ENCODE measurements at places on chromosomes 3 and 15. TPM values are rescaled to one million over a fixed set of nuclear protein-coding genes. Genes with fewer than 3 reads are reported as not detected.

GRCh38 chr3:187720337-187720670 lies 17.9 kb upstream of the RTP2 start:
- no peak for DNase-seq

DNA sequence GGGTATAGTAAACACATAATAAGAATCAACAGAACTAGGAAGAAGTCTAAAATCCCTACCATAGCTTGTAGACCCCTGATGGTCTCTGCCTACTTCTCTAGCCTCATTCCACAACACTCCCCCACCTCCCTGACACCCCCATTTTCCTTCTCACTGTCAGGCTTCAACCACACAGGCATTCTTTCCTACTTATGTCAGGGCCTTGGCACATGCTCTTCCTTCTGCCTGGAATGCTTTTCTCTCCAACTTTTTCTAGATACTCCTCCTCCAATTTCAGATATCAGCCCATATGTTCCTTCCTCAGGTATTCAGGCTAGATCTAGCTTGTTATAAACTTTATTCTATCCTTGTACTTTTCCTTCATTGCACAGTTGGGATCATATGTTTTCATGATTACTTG lies 106.0 kb upstream of the MRPL3 start:
- no peak for DNase-seq

- DNase-seq, result peak; percentile 89
These were observed 1.0 kb upstream of the MEX3B start for GRCh38 chr15:82046666-82047452.

- no peak for DNase-seq
These were observed 17.1 kb downstream of the LEKR1 start for GRCh38 chr3:156843071-156843808.

DNA sequence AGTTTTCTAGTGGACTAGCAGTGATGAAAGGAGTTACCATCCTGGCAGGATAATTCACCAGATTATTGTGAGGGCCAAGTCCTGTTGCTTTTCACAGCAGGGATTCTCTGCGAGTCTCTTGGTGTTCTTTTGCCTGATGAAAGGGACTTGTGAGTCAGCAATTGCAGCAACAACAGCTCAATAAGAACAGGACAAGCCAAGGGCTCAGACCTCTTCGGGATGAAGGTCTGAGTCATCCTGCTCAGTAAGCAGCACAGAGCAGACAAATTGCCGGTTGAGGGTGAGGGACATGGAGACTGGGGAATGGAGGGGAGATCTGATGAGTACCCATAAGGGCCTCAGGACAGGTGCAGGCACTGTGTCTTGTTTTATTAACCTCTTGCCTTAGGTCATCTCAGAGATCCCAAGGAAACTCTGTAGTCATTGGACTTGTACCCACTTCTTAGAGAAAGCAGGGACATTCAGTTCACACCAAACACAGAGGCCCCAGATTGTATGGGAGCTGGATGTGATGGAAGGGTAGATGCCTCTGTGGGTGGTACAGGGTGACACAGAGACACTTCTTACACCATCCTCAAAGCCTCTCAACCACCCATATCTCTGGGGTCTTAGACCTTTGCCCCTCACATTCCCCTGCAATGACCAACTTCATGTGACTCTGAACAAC lies 173.8 kb upstream of the TLE3 start:
- no peak for DNase-seq

GRCh38 chr3:73592154-73593144 lies 32.3 kb downstream of the PDZRN3 start:
- DNase-seq, result no peak

GRCh38 chr15:99566157-99566897 lies 543 bp downstream of the MEF2A start:
- DNase-seq, result peak; percentile 77

GRCh38 chr15:22936577-22937472 lies 43.3 kb downstream of the CYFIP1 start:
- DNase-seq, result no peak

GRCh38 chr15:79862191-79862590 lies 34.6 kb downstream of the MTHFS start:
- DNase-seq, result no peak

- DNase-seq, result no peak
These were observed 193.1 kb upstream of the LPP start for GRCh38 chr3:187960820-187961219.

GRCh38 chr15:61301701-61302100 lies 72.6 kb upstream of the RORA start:
- DNase-seq, result no peak

GRCh38 chr3:137174514-137174913 lies 216.7 kb downstream of the IL20RB start:
- no peak for DNase-seq

GRCh38 chr15:71112429-71112828 lies 2.8 kb upstream of the THSD4 start:
- no peak for DNase-seq

- DNase-seq, result no peak
These were observed 30.7 kb upstream of the KY start for GRCh38 chr3:134681522-134681900.

- DNase-seq, result no peak
These were observed 87.6 kb downstream of the DPH6 start for GRCh38 chr15:35458176-35458856.

- no peak for DNase-seq
These were observed 16.2 kb downstream of the MB21D2 start for GRCh38 chr3:192901435-192901834.

DNA sequence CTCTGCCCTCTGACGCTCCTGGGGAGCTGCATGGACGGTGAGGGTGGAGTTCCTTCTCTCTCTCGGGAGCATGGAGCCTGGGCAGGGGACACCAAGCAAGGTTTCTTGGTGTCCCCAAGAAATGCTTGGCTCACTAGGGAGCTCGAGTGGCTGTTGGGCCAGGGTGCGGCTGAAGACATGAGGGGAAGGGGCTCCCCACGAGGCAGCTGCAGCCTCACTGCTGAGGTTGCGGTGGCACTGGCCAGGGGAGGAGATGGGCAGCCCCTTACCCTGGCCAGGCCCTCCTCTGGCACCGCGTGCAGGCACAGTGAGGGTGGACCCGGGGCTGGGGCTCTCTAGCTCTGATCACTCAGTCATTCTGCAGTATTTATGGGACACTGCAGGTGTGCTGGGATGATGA lies 43.5 kb upstream of the SLC41A3 start:
- DNase-seq, result peak; percentile 3

DNA sequence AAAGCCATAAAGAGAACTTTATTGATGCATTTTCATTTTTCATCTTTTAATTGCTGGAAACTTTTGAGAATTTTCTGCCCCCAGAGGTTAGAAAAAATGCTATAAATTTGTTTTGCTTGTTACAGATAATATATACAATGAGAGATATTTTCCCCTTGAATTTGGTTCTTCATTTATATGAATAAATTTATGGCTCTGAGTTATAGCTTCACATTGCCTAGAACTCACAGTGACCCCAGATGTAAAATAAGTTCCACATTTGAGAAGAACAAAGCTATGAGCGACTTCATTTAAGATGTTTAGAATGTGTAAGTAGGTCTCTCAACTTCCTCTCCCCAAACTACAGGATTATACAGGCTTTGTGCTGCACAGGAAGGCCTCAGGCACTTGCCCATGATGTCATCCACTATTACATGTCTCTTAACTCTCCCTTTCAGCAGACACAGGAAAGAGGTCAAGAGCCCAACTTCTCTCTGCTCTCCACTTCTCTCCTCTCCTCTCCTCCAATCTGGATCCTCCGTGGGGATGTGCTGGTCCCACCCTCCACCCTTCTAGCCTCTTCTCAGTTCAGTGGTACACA lies 92.8 kb downstream of the DUT start:
- DNase-seq, result no peak

DNA sequence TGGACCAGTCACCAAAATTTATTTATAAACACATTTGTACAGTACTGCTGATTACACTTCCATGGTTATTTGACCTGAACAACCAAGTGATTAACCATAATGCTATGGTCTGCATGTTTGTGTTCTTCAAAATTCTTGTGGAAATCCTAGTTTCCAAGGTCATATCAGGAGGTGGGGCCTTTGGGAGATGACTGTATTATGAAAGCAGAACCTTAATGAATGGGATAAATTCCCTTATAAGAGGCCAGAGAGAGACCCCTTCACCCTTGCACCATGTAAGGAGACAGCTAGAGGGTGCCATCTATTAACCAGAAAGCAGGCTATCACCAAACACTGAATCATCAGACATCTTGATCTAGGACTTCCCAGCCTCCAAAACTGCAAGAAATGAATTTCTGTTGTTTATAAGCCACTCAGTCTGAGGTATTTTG lies 1.9 kb downstream of the SCAPER start:
- no peak for DNase-seq

- no peak for DNase-seq
These were observed 28.7 kb downstream of the SENP8 start for GRCh38 chr15:72146934-72147333.

DNA sequence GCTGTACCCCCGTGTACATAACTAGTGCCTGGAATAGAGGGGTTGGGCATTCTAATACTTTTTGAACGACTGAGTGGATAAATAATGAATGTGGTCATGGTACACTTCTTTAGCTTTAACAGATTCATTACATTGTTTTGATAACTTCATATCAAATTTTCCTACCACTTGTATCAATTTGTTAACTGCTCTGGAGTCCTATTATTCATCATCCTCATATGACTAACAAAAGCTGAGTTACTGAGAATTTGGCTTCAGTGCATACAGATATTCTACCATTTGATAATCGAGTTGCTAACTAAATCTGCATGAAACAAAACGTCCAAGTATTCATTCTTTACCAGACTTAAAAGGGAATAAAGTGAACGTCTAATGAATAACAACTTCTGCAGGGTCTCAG lies 31.7 kb downstream of the FRMD5 start:
- no peak for DNase-seq

DNA sequence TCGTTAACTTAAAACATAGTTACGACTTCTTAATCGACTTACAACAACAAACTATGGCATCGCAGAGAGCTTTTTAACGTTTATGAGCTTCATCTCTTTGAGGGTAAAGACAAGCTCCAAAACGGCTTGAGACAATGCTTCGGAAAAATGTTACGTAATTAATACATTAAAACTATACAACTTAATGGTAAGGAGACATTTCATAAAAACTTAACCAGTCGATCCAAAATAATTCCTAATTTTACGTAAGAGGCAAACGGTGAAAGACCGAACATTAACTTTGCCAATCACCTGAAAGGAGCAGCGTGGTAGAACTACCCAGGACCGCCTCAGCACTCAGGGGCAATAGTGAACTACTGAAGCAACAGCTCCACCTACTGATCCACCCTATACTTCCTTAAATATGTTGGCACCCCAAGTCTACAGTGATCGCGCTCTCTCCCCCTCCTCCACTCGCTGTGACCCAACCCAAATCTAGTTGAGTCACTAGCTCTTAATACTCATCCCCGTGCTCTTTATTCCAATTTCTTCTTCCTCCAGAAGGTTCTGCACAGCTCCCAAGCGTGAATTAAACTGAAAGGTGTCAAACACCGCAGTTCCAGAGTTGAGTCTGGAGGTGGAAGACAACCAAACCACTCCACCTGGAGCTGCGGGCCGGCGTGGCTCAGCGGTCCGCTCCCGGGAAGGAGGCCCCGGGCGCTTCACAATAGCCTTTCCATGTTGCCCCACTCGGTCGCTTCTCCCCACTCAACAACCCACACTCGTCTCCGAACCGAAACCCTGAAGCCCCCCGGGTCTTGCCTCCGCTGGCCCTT lies 901 bp downstream of the NAA50 start:
- peak; percentile 82 for DNase-seq

- DNase-seq, result no peak
These were observed 5.2 kb upstream of the GOLIM4 start for GRCh38 chr3:168100777-168101492.

- no peak for DNase-seq
These were observed 38.6 kb downstream of the IGF1R start for GRCh38 chr15:98686983-98687382.

- DNase-seq, result no peak
These were observed 1.8 kb downstream of the CCDC13 start for GRCh38 chr3:42771271-42771670.

DNA sequence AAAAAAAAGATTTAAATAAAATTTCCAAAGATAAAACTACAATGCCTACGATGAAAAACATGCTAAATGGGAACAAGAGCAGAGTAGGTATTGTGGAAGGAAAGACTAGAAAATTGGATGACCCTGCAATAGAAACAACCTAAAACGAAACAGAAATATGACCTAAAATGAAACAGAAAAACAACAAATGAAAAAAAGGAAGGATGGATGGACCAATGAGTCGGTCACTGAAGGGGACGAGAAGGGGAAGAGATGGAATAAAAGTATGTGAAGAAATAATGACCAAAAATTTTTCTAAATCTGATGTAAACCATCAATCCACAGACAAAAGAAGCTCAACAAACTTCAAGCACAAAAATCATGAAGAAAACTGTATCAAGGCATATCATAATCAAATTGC lies 44.8 kb downstream of the TBC1D2B start:
- DNase-seq, result no peak

DNA sequence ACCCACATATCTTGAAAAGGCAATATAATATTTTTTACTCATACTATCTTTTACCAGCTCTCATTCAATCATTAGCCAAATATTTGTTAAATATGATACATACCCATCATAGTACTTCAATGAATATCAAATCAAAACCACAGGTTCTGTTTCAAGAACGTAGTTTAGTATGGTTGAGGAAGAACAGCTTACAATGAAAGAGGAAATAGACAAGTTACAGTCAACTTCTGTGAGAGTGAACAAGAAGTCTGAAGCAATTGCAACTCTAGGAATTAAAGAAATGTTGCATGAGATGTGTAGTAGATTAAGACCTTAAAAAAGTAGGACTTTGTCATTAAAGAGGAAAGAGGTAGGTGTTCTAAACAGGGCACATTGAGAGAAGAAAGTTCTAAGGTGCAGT lies 9.3 kb downstream of the BCHE start:
- no peak for DNase-seq

DNA sequence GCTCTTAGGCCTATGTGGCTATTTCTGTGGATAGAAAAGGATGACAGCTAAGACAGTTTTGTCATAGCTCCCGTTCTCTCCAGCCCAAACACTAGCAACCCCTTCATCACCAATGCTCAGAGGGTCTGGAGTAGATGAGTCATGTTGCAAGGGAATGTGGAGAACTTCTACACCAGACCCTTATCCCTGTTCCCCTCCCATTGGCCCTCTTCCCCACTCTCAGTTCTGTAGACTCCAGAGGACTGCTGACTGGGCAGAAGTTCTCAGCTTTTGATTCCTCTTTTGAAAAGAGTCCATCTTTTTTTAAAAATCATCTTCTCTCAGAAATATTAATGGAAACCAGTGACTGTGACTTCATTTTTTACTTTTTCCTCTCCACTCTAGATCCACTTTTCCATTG lies 2.4 kb upstream of the MYZAP start:
- no peak for DNase-seq

- DNase-seq, result peak; percentile 51
These were observed at the start of gene CHST14 for GRCh38 chr15:40470423-40471104. CHST14 (plus strand) TSS chr15:40470984; CDS start chr15:40471214, 230 bp downstream.

GRCh38 chr3:103653996-103654395 lies 1219.2 kb downstream of the ZPLD1 start:
- no peak for DNase-seq

The EFCAB12 gene
- total RNA-seq, result 0.43 TPM

The TFG gene
- total RNA-seq, result 31.3 TPM

The GOLGA8S gene
- total RNA-seq, result 1.2 TPM

The TMCO5A gene
- total RNA-seq, result not detected

The MUC20 gene
- 12.7 TPM for total RNA-seq

The SEMA5B gene
- total RNA-seq, result 0.79 TPM

The ADGRG7 gene
- not detected for total RNA-seq

The GOLGA6D gene
- total RNA-seq, result not detected

The PLCB2 gene
- 6.0 TPM for total RNA-seq
